Upper lobe of left lung (tissue), 6 donors: ENCODE measurements at places on chromosomes 5 and 9. TPM values are rescaled to one million over a fixed set of nuclear protein-coding genes. Genes with fewer than 3 reads are reported as not detected.
A peak's percentile ranks its signal among the peaks of the same experiment; 100 is the strongest.

SLC4A9 gene
- 0.17 TPM for total RNA-seq

TXNDC8 gene
- not detected for total RNA-seq

DNA sequence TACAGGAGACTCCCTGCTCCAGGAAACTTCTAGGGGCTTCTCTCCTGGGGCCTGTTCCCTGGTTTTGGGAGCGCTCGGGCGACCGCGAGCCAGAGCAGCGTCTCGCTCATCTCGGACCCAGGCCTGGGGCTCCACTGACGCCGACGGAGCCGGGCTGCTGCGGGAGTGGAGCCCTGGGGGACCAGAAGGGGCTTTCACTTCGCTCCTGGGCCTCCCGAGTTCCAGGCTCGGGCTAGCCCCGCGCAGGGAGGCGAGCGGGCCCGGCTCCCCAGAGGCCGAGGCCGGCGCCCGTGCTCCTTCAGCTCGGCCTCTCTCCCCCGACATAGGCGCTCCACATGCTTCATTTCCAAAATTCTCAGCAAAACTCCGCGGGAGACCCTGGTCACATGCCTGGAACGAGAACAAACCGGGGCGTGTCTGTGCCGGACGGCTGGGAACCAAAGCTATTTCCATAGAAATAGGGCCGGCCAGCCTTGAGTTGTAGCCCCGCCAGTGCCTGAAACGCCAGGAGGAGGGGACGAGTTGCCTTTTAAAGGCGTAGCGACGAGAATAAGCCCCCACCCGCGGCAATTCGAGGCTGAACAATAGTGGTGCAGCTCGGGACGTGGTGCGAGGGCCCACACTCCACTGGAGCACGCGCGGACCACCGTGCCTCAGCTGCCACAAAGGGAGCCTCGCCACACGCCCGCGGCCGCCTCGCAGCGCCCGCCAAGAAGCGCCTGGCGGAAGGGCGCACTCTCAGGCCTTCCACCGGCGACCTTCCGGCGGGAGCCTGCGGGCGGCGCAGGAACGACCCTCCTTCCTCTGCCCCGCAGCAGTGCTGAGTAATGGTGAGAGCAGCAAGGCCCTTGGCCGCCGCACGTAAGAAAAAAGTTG, 1.1 kb upstream of the G3BP1 start:
- DNase-seq: peak; percentile 94

GRCh38 chr5:36045895-36046294, 20.8 kb downstream of the UGT3A2 start:
- no peak for DNase-seq

THBS4 gene
- total RNA-seq: 3.9 TPM

MUSK gene
- total RNA-seq: 4.2 TPM

DNA sequence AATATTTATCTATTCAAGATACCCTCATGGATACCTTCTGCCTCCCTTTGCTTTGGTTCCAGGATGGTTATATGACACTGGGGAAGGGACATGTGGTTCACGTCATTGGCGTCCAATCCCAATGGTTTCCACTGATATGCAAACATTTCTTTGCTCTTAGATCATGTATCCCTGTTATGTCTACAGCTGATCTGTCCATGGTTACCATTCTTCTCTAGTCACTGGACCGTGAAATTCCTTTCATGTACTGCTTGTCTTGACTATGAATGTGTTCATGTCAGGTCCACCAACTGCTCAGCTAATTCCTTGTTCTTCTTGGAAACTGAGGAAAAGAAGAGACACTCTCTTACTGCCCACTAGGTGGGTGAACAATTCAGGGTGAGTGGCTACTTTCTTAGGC, 391.1 kb upstream of the ZNF608 start:
- DNase-seq: no peak

IL13 gene
- not detected for total RNA-seq

GRCh38 chr9:135785013-135785575, 83.1 kb downstream of the KCNT1 start:
- peak; percentile 72 for DNase-seq

GRCh38 chr5:107253246-107253645, 417.5 kb downstream of the EFNA5 start:
- no peak for DNase-seq

DNA sequence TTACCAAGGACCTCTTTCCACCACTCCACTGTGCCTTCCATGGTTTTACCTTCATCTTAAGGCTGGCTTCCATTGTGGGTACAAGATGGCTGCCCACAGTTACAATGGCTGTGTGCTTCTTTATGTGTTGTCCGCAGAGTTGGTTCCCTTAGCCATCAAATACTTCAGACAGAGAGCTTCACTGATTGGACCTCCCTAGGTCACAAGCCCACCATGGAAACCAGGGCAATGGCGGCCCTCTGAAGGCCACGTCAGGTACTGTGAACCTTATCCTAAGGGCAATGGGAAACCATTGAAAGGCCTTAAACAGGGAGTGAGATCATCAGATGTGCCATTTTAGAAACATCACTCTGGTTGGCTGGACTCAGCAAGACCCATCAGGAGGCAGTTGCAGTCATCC, 2.9 kb upstream of the ARHGEF39 start:
- no peak for DNase-seq

GABRA6 gene
- not detected for total RNA-seq

DNA sequence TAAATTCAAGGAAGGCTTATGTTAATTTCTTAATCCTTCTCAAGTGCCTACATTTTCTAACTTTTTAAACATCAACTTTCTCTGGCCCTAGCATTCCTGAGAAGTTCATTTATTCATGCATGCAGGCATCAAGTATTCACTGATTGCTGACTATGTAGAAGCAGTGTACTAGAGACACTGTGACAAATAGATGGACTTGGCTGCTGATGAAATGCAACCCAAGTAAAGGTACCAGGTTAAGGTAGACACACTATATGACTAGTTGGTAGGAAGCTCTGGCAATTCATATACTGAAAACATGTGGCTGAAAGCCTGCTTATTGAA, 66.6 kb downstream of the PRLR start:
- no peak for DNase-seq

RNF208 gene
- 3.0 TPM for total RNA-seq

C9 gene
- not detected for total RNA-seq

SHOC1 gene
- total RNA-seq: not detected

DNA sequence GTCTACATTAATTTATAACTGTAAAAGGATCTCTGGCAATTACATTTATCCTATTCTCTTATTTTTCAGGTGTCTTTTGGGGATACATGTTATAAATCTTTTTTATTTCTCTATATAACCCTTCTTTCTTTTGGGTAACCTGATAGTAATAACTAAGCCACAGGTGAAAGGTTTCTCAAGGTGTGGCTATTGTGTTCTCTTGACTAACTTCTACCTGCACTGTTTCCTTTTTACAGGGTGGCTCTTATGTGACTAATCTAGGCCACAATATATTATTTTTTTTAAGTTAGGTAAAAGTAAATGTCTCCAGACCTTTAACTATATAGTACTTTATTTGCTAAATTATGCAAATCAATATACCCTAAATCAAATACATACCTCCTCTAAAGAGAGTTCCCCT, 193.2 kb downstream of the EFNA5 start:
- DNase-seq: no peak

GRCh38 chr5:322281-322941, 897 bp downstream of the AHRR start:
- no peak for DNase-seq

IL9 gene
- not detected for total RNA-seq

- DNase-seq: peak; percentile 71
Observed at GRCh38 chr5:176658007-176658599, 10.8 kb downstream of the TSPAN17 start.

DNA sequence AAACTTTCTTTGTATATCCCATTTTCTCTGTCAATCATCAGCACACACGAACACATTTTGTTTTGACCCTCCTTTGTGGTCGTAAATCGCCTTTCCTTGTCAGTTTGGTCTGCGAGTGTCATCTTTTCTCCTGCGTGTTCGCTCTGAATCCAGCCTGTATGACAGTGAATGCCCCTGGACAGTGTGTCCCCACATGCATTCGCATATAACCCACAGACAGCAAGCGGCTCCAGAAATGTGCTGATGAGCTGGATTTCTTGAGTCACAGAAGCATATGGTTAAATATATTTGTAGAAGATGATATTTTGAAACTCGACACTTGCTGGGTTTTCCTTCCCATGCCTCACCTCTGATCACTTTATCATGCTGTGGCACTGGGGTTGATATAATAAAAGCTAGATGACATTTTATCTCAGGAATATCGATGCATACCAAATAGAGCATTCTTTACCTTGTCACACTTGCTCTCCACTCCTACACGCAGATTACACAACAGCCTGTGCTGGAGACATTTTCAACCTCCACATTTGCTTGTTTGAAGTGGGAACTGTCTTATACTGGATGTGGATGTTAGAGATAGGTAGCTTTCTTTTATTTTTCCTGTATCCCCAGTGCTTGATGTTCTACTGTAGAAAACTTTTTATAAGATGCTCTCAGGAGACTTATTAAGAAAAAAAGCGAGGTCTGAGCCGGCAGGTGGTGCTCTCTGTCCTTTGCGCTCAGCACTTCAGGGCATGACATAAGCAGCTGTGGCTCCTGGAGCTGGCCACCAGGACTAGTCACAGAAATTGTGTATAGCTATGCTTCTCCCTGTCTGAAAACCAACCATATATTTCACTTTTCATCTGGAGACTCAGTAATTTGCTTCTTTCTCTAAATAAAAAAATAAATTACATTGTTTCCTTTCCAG, 215.1 kb downstream of the SH3GL2 start:
- DNase-seq: no peak

DNA sequence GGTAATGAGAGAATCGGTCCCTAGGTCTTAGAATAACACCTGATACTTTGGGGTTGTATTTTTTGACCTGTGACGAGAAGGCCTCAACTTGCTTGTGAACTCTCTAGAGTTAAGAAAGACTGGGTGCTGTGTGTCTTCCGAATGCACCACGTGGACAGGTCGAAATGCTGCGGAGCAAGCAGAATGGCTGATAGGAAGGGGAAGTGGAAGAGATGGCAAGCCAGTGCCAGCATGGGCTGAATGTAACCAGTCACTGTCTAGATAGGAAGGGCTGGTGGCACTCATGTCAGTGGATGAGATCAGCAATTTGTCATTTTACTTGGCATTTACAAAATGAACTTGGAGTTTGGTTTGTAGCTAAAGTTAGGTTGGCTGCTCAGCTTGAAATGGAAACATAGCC, 5.6 kb downstream of the OTULINL start:
- peak; percentile 77 for DNase-seq

GRCh38 chr9:74037274-74037673, 459.9 kb upstream of the RORB start:
- no peak for DNase-seq

GPR151 gene
- total RNA-seq: not detected

DNA sequence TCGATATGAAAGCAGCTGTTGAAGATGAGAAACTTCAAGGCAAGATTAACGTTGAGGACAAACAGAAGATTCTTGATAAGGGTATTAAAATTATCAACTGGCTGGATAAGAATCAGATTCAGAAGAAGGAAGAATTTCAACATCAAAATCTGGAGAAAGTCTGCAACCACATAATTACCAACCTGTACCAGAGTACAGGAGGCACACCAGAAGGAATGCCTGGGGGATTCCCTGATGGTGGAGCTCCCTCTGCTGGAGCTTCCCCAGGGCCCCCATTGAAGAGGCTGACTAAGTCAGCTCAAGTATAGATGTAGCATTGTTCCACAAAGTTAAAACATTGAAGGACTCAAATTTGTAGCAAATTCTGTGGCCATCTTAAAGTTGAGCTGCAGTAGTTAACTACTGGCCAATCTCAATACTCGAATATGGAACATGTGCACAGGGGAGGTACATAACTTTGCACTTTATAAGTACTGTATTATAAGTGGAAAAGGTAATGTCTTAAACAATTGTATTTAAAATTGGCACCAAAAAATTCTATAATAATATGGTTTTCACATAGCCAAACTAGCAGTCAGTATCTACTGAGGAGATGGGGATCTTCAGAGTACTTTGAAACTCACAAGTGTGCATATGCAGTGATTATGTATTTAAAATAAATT, 237.5 kb downstream of the CHSY3 start:
- no peak for DNase-seq

- no peak for DNase-seq
Observed at GRCh38 chr5:153640293-153640692, 149.8 kb downstream of the GRIA1 start.

- no peak for DNase-seq
Observed at GRCh38 chr5:143281226-143281625, 122.3 kb downstream of the NR3C1 start.

OMD gene
- 4.6 TPM for total RNA-seq

DNA sequence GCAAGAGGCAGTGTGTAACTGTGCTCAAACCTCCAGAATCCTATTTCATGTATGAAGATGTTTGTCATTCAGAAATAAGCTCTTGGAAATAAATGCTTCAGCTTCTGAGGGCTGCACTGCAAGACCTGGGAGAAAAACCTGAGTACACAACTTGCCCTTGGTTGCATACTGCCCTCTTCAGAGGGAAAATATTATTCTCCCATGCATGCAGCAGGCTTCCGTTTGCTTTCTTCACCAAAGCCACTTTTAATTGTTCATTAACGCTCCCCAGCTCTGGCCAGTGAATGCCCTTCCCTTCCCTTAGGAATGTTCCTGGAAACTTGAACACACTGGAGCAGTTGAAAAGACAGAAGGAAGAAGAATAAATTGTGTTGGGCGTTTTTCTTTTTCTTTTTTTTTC, 2.5 kb upstream of the WHRN start:
- no peak for DNase-seq

- no peak for DNase-seq
Observed at GRCh38 chr9:27179245-27179865, 70.3 kb downstream of the TEK start.

- DNase-seq: no peak
Observed at GRCh38 chr5:152568016-152568415, 162.9 kb upstream of the NMUR2 start.

GRCh38 chr5:173513521-173513991, 102.9 kb downstream of the BOD1 start:
- DNase-seq: no peak

ATP6V0E1 gene
- 194 TPM for total RNA-seq
